ENCODE measurements at places on chromosomes 4 and X.

- no peak for DNase-seq
These were observed 1.2 kb upstream of the TREX2 start for GRCh38 chrX:153446950-153447580.

DNA sequence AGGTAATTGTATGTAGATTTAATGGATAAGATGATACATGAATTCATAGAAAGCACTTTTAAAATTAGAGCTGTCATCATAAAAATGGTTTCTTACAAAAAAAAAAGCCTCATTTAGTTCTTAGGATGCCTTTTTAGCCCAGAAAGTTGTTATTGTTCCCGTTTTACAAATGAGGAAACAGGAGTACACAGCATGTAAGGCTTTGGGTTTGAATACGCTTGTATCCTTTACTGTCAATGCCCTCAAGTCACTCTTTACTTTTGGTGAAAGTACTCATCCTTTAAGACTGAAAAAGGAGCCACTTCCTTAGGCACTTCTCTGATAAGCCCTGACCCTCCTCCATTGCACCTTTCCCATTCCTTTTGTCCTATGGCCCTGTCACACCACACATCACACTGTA lies 4.9 kb downstream of the EREG start:
- DNase-seq, result no peak

DNA sequence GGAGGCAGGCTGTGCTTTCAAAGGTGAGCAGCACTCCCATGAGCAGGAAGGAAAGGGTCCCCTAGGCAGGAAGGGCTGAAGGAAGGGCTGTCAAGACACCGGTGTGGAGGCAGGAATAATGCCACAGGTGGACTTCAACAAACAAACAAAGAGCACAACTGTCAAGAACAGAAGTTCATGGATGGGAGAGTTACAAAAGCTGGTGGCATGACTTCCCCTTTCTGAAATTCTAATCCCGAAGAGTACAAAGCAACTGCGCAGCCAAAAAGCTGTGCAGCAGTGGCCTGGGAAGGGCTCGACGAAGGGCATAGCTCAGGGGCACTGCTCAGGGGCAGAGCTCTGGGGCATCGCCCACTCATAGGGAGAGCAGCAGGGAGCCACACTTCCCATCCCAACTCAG lies 582.3 kb upstream of the DIPK2B start:
- no peak for DNase-seq

- no peak for DNase-seq
These were observed 41.6 kb downstream of the ZCCHC12 start for GRCh38 chrX:118865231-118865630.

DNA sequence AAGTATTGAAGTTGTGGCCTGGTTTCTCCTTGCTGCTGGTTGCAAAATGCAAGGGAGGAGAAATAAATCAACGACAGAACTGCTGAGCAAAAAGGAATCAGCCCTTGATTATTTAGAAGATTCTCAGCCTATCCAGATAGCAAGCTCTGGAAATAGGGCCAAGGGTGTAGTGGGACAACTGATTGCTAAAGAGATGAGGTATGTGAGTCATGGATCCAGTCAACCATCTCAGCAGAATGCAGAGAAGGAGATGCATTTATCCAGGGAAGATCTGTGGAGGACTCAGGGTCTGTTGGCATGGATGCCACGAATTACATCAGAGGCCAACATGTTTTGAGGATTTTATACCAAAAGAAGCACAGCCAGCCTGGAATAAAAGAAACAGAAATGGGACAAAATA lies 36.7 kb downstream of the FOXR2 start:
- DNase-seq, result no peak

DNA sequence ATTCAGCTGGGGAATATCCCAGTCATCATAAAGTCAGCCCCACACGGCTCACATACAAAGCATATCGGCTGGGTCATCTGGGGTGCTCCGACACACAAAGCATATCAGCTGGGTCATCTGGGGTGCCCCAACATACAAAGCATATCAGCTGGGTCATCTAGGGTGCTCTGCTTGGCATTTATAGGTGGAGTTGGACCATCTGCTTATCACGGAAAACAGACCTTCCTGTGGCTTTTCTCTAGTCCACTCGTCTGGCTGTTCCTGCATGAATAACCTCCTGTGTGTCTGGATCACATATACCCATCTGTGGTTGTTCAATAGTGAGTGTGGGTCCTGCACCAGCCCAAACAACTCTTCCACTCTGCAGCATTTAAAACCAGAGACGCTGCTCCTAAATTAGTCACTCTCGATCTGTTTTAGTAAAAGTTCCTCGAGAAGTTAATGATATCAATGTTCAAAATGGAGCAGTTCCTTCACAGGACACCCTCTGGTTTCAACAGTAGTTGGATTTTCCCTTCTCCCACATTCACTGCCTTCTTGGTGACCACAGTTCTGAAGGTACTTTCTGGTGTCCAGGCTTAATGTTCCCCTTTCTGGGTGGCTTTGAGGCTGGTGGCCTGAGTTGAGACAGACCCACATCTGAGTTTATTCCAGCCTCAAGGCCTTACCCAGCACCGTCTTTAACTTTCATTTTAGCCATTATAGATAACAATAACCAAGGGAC lies 70.0 kb upstream of the FRG1 start:
- DNase-seq, result no peak

- DNase-seq, result no peak
These were observed 8.2 kb upstream of the TLR10 start for GRCh38 chr4:38791010-38791409.

GRCh38 chrX:2342874-2343273 lies 157.9 kb downstream of the DHRSX start:
- no peak for DNase-seq

- DNase-seq, result no peak
These were observed 70.1 kb downstream of the USP46 start for GRCh38 chr4:52588771-52589591.

- DNase-seq, result no peak
These were observed 54.5 kb downstream of the CLDN34 start for GRCh38 chrX:10021461-10022272.

- no peak for DNase-seq
These were observed 305.3 kb downstream of the TRIML1 start for GRCh38 chr4:188444500-188444899.

DNA sequence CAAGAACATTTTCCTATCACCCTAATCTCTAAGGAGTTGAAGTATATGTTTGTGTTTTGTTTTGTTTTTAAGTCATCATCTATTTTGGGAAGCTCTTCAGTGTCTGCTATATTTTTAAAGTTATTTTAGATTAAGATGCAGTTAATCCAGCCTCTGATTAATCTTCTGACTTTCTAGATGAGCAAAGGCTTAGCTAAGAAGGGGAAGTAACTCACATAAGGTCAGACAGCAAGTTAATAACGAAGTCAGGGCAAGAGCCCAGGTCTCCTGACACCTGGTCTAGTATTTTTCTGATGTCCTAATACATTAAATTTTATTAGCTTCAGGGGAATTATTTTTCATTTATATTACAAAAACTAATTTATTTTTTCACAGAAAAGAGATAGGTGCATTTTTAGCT lies 168.5 kb downstream of the SOWAHB start:
- DNase-seq, result no peak

GRCh38 chrX:80306007-80306406 lies 114.2 kb upstream of the TENT5D start:
- no peak for DNase-seq

GRCh38 chr4:138063581-138063980 lies 178.6 kb downstream of the SLC7A11 start:
- no peak for DNase-seq

- peak; percentile 1 for DNase-seq
These were observed 219.4 kb downstream of the SLC4A4 start for GRCh38 chr4:71558248-71558647.

DNA sequence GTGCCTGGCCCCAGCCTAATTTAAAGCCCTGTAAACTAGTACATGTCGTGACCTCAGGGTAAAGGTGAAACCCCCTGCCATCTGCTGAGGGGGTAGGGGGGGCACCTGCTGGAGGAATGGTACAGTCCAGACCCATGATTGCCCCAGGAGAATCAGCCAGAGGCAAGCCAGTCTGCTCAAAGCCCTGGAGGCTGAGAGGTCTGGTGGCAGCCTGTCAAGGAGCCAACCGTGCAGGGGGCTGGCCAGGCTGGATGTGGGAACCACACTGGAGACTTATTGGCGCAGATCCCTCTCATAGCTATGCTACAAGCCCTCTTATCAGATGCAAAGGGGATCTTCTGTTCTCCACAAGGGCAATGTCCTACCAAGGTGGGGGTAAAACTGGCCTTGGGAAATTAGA lies 31.4 kb upstream of the PJA1 start:
- DNase-seq, result no peak

GRCh38 chrX:102558607-102559006 lies 40.7 kb upstream of the ARMCX5 start:
- DNase-seq, result no peak

- no peak for DNase-seq
These were observed 191.3 kb downstream of the GPC3 start for GRCh38 chrX:133794126-133794525.

DNA sequence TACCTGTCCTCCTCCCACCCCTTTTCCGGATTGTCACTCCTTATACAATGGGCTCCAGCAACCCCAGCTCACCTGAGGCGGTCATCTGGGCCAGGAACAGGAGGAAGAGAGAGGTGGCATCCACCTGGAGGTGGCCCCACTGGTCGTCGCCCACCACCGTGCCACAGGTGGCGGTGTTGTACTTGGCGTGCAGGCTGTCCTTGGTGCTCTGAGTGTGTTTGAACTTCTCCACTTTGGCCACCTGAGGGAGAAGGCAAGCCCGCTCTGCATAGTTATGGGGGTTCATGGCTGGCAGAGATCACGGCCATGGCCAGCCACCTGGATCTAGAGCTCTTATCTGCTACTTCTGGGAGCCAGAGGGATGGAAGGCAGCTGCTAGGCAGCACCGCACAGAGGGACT lies 32.9 kb downstream of the PHKA2 start:
- no peak for DNase-seq

- DNase-seq, result no peak
These were observed 75.9 kb upstream of the MAML3 start for GRCh38 chr4:140229881-140230280.

Data from GM13976 (cell line).